Hindlimb muscle (tissue), 1 donor: ENCODE measurements at places on chromosomes 5 and 9. TPM values are rescaled to one million over a fixed set of nuclear protein-coding genes. Genes with fewer than 3 reads are reported as not detected.

Gene COL23A1
- 1.8 TPM for polyA plus RNA-seq

Gene SMU1
- polyA plus RNA-seq: 16.2 TPM

Gene TMED9
- 114 TPM for polyA plus RNA-seq

Gene OBP2B
- polyA plus RNA-seq: not detected

Gene SHC3
- 0.67 TPM for polyA plus RNA-seq

Gene PCDHGB6
- 4.0 TPM for polyA plus RNA-seq

Gene SPRY4
- 47.3 TPM for polyA plus RNA-seq

Gene PCDH1
- polyA plus RNA-seq: 18.8 TPM

Gene SPINK13
- polyA plus RNA-seq: 0.45 TPM

Gene DBH
- polyA plus RNA-seq: 0.54 TPM

Gene TTC23L
- 0.15 TPM for polyA plus RNA-seq

Gene ORM2
- 0.37 TPM for polyA plus RNA-seq

Gene HINT1
- polyA plus RNA-seq: 311 TPM

Gene CCDC192
- 0.88 TPM for polyA plus RNA-seq

Gene LIFR
- polyA plus RNA-seq: 48.9 TPM

Gene PTCD2
- polyA plus RNA-seq: 8.6 TPM

Gene FBXL7
- polyA plus RNA-seq: 23.7 TPM

Gene INSL6
- 0.58 TPM for polyA plus RNA-seq

Gene IL4
- polyA plus RNA-seq: not detected

Gene OGN
- 301 TPM for polyA plus RNA-seq

Gene RASEF
- 0.36 TPM for polyA plus RNA-seq

Gene SH3RF2
- polyA plus RNA-seq: 5.2 TPM

Gene CBY3
- 0.61 TPM for polyA plus RNA-seq

Gene ASTN2
- 4.2 TPM for polyA plus RNA-seq

Gene SYNPO
- 32.8 TPM for polyA plus RNA-seq

Gene FOXD4
- 2.7 TPM for polyA plus RNA-seq

Gene MFAP3
- polyA plus RNA-seq: 28.3 TPM

Gene ADAMTS16
- 7.4 TPM for polyA plus RNA-seq

Gene NR3C1
- 60.2 TPM for polyA plus RNA-seq

Gene CARD6
- polyA plus RNA-seq: 1.8 TPM

Gene KCNN2
- polyA plus RNA-seq: 9.6 TPM

Gene GCNT4
- polyA plus RNA-seq: 0.09 TPM

Gene EIF4E1B
- 0.12 TPM for polyA plus RNA-seq

Gene SUB1
- 203 TPM for polyA plus RNA-seq

Gene AJM1
- polyA plus RNA-seq: 2.8 TPM

Gene CTXN3
- 1.2 TPM for polyA plus RNA-seq
